Mesendoderm (in vitro differentiated cells): ENCODE measurements at places on chromosomes 5 and 9.

DNA sequence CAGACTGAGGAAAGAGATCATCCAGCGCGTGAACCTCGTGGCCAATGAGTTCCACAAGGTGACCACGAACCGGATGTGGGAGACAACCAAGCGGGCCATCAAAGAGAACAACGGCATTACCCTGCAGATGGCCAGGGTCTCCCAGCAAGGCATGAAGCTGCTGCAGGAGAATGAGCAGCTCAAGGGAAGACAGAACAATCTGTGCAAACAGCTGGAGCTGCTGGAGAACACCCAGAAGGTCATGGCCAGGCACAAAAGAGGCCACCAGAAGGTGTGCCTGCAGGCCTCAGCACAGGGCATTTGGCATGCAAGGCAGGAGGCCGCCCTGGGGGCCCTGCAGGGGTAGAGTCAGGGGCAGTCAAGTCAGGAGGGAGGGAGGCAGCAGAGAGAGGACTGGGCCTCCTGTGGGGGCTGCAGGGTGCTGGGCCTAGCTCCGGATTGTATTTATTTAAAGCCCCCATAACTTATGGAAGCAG is 4.2 kb downstream of the PTRH1 start:
- DNase-seq, result no peak

DNA sequence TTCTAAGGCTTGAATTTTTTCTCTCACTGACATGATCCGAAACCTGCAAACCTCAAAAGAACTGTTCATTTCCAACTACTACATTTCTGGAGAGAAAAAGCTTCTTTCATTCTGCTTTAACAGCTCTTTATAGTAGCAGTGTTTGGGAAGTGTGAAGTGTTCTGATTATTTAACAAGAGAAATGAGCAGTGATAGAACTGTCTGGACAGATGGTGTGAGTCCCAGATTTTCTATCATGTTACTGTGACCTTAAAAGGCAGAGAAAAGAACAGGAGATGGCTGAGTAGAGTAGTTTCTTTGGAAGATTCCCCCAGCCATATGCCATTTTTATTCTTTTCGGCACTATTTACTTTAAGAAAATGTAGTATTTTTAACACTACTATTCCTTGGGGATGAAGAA is 41.3 kb upstream of the TAL2 start:
- DNase-seq, result no peak

DNA sequence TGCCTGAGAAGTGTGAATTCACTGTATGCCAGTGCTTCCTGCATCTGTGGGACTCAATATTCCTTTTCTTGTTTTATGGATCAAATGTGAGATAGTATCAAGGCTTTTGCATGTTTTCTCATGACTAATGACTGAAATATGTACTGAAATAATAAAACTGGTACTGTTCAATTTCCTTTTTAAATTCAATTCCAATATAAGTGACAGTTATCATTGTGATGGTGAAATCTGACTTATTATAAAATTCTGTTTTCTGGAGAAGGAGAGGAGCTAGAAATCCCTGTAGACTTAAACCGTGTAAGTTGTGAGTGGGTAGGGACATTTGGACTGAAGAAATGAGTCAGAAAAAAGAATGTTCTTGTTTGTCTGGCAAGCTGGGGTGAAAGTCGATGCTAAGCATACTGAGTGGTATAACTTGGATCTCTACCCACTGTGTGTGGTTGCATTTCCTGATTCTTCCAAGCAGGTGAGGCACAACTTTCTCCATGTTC is 245.2 kb downstream of the EFNA5 start:
- DNase-seq, result peak; percentile 18

- no peak for DNase-seq
Measured at GRCh38 chr5:74468421-74468820, 172.1 kb downstream of the ENC1 start.

GRCh38 chr9:120775859-120776258 is 17.4 kb downstream of the FBXW2 start:
- no peak for DNase-seq

DNA sequence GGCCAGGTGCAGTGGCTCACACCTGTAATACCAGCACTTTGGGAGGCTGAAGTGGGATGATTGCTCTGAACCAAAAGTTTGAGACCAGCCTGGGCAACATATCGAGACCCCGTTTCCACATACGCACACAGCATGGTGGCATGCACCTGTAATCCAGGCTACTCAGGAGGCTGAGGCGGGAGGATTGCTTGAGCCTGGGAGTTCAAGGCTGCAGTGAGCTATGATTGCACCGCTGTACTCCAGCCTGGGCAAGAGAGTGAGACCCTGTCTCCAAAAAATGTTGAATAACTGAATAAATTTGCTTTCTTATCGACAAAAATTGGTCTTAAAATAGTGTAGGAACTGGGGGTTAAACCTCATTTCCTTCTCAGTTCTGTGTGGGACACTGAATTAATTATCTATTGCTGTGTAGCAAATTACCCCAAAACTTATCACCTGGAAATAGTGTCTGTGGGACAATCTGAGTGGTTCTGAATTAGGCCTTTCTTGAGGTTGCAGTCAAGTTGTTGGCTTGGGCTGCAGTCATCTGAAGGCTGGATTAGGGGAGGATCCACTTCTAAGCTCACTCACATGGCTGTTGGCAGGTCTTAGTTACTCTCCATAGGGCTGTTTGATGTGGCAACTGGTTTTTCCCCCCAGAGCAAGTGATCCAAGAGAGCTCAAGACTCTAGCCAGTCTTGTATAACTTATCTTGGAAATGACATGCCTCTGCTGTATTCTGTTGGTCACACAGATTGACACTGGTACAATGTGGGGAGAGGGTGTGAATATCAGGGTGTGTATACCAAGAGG is 2.0 kb downstream of the SNX30 start:
- no peak for DNase-seq

- no peak for DNase-seq
Measured at GRCh38 chr9:78954286-78954685, 617.5 kb upstream of the TLE4 start.

GRCh38 chr9:91421971-91422757 is 1.5 kb downstream of the NFIL3 start:
- DNase-seq, result peak; percentile 40

DNA sequence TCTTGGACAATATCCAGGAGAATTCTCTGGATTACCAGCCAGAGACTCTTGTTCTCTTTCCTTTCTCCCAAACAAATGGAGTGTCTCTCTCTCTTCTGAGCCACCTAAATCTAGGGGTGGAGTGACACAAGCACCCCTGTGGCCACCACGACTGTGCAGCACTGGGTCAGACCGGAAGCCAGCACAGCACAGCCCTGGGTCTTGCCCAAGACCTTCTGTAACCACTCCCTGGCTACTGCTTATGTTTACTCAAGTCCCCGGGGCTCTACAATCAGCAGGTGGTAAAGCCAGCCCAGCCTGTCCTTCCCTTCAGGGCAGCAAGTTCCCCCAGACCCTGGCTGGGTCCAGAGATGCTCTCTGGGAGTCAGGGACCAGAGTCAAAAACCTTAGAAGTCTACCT is 110.0 kb upstream of the TUT7 start:
- DNase-seq, result no peak

DNA sequence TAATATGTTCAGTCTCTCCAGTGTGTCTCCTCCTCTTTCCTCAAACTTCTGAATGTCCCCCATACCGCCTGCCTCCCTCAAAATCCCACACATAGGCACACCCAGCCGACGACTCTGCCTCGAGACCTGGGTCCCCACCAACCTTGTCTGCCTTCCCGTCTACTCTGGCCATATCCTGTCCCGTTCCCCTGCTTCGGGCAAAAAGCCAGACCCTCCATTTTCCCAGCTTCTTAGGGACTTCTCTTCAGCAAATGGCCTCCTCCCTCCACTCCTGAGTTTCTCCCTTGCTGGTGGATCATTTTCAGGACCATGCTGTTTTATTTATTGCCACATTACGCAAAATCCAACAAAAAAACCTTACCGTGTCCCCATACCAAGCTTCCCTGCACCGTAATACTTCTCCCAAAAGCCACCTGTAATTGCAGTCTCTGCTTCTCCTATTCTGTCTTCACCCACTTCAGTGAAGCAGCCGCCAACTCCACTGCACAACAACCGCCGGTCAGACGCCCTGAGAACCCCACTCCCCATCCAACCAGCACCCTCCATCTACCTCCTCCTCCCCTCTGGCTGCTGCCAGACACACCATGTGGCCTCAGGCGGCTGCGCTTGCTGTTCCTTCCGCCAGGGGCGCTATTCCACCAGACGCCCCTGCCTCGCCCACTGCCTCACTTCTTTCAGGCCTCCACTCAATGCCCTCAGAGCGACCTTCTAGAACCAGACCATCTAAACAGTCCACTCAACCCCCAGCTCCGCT is 117.0 kb downstream of the TRPM6 start:
- peak; percentile 83 for DNase-seq

- no peak for DNase-seq
Measured at GRCh38 chr5:31244921-31245320, 51.4 kb downstream of the CDH6 start.

DNA sequence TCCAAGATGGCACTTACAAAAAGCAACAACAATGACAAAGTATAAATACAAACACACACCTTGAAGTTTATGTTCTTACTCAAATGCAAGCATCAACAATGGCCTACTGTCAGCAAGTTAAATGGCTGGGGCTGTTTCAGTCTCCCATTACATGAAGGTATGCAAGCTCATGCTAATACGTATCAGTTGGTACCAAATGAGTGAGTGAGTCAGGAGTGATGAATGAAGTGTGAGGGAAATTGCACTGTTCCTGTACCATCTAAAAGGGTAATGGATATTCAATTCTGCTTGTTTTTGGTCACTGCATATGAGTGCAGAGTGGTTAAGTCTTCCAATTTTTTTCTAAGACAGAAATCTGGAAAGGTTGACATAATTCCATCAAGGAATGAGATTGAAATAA is 964.9 kb downstream of the MAT2B start:
- DNase-seq, result no peak
